ENCODE measurements at places on chromosomes 16 and 17.

- DNase-seq, result no peak
Measured at GRCh38 chr17:58020401-58020800, 13.4 kb upstream of the SRSF1 start.

DNA sequence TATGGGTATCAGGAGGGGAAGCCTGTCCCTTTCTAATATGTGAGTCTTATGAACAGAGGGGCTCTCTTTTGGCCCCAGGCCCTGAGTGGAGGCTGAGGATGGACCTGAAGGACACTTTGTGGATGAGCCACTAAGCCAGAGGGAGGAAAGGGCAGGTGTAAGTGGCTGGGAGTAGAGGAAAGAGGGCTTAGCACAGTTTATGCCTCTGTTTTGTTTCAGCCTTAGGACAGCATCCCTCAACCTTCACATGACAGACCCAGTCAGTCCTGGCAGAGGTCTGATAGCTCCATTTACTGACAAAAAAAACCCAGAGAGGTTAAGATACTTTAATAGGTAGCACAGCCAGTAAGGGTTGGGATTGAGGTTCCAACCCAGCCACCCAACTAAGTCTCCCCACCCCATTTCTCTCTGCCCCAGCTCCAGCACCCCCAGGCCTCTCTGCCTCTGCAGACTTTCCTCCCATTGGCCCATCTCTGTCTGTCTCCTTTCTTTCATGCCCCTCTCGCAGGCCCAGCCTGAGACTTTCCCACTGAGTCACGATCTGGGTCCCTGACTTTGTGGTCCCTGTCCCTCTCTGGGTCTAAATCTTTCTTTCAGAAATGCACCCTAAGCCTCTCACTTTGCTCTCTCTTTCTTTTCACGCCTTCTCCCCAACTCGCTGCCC is 4.7 kb upstream of the TBX21 start:
- DNase-seq, result no peak

DNA sequence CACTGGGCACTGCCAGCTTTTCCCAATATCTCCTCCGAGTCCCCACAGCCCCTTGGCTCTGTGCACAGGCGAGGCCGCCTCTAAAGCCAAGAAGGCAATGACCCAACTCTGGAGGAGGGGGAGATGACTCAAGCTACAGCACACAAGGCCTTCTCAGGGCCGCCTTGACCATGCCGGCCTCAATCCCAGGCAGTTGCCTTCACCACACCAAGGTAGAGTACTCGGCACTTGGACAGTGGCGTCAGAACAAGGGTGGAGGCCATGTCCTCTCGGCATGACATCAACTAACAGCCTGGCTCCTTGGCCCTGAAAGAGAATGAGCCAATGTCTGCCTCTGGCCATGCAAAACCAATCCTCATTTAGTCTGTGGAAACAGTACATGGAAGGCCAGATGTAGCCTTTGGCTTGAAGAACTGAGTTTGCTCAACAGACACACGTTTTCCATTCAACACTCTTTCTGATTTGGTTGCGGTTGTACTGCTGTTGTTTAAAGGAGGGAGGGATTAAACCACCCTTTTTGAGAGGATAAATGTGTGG is 139.6 kb downstream of the XYLT1 start:
- DNase-seq, result no peak

DNA sequence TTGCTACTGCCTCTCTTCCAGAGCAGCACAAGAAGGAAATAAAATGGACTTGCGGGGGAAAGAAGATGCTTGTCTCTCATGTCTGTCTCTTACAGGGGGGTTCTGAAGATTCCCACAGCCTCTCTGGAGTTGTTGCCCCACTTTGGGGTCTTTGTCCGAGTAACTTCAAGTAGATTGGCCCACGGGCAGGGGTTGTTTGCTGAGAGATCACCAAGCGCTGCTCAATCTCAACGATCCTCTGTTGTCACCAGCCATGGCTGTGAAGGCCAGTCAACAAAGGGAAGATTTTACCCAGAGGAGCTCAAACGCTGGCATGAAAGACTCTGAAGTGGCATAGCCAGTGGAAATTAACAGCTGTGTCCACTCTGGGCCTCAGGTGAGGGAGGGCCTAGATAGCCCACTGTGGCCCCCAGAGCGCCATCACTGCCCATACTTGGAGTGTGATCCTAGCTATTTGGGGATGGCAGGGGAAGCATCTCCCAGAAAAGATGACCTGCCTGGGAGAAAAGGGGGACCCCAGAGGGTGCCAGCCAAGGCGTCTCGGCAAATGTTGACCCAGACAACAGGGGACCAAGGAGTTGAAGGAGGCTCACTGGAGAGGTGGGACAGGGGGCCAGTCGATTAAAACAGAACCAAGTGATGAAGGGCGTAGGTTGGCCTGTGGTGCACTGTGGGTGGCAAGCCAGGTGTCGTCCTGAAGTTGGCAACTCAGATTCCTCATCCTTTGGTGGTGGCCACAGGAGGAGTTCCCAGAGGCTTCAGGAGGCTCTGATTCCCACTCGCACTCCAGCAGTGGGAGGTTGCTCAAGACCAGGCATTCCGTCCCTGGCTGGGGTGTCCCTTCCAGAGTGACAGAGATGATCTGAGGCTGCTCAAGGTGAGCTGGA is 28.0 kb downstream of the SLC13A5 start:
- no peak for DNase-seq

DNA sequence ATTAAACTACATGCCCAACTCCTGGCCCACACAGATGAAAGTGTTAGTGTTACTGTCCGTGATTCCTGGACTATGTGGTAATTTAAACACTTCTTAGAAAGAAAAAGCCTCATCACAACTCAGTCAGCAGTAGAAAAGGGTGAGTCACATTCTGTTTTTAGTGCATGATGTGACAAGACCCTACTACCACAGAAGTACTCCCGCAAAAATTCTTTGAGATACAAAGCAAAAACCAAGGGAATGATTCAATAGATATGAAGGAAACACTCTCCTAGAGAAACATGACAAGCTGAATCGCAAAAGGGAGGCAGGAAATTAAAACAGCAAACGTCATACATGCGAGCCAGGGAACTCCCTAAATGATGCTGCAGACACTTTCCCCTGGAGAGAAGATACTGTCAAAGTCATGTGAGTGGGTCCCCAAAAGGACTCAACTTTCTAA is 14.4 kb downstream of the SNN start:
- DNase-seq, result no peak

DNA sequence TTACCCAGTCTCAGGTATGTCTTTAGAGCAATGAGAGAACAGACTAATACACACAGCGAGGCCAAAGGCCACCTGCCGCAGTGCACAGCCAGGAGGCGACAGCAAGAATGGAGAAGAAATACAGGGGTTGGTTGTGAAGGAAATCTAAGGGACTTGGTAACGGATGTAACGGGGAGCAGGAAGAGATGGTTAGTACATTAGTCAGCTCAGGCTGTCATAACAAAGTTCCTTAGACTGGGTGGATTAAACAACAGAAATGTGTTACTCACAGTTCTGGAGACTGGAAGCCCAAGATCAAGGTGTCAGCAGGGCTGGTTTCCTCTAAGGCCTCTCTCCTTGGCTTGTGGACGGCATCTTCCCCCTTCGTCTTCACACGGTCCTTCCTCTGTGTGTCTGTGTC is 47.1 kb downstream of the TVP23C start:
- no peak for DNase-seq

DNA sequence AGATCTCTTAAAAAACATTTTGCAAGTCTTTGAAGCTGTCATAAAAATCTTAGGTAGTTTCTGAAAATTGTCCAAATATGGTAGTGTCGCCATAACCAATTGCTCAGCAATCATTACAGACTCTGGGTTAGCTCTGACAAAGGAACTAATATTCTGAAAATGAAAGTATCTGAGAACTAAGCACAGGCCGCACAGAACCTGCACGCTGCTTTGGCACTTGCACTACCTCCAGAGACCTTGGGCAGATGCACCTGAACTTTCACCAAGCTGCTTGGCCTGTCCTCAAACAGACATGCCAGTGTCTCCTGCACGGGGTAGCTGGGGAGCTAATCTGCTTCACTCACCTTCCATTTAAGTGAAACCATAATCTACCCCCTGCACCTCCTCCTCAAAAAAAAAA is 317.0 kb downstream of the MAF start:
- no peak for DNase-seq

DNA sequence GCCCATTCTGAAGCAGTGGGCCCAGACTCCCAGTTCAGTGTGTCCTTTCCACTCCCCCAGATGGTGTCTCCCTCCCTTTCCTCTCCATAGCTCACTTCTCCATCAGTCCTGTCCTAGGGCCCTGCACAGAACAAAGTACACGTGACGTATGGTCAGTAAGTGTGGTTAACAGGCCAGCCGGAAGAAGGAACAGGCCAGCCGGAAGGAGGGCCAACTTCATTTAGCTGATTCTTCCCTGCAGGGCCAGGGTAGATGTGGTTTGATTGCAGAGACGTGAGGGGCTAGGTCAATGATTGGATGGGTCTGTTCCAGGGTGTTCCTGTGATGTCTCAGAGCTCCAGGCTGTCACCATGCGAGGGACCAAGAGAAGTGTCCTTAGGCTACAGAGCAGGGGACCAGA is 28.9 kb upstream of the SPPL2C start:
- DNase-seq, result no peak

DNA sequence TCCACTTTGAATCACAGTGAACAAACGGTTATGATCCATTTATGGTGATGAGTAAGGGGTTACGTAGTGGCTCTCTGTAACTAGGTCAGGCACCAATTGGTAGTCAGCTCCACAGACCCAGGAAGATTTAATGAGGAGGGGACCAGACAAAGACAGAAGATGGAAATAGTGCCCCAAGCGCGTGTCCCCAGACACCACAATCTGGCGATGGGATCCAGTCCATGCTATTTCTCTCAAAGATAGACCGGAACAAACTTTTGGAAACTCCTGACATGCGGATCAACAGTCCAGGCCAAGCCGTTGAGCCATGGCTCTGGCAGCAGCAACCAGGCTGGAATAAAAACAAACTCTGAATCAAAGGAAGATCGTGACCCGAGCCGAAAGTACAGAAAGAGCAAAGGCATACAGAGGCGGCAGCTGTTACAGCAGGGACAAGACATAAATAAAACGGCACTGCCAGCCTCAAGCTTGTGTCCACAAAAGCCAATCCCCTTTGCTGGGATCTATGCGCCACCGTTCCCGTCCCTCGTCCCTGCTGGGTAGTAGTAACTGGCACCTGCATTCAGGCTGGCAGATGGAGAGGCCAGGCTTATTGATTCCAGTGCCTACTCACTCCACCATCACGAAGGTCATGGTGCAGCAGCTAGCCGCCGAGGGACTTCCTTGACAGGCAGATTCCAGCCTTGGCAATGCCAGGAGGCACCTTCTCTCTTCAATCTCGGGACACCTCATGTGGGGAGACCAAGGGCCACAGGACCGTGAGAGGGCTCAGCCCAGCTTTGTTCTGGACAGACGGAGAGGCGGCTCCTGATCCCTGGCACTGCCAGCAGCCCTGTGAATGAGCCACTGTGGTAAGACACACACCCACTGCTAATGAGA is 50.2 kb downstream of the CDH11 start:
- DNase-seq, result no peak

DNA sequence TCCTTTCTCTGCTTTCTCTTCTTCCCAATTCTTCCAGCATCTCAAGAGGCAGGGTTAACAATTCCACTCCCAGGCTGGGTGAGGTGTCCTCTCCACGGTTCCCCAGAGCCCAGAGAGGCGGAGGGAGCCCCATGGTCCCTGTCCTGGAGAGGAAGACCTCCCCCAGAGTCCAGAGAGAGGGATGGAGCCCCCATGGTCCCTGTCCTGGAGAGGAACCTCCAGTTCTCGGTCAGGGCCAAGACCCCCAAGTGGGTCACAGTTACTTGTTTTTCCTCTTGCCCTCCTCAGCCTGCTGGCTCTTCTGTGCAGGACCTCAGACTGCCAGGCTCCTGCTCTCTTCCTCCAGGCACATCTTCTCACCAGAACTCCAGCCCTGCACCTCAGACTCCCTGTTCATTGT is 135.2 kb downstream of the RPTOR start:
- DNase-seq, result no peak

DNA sequence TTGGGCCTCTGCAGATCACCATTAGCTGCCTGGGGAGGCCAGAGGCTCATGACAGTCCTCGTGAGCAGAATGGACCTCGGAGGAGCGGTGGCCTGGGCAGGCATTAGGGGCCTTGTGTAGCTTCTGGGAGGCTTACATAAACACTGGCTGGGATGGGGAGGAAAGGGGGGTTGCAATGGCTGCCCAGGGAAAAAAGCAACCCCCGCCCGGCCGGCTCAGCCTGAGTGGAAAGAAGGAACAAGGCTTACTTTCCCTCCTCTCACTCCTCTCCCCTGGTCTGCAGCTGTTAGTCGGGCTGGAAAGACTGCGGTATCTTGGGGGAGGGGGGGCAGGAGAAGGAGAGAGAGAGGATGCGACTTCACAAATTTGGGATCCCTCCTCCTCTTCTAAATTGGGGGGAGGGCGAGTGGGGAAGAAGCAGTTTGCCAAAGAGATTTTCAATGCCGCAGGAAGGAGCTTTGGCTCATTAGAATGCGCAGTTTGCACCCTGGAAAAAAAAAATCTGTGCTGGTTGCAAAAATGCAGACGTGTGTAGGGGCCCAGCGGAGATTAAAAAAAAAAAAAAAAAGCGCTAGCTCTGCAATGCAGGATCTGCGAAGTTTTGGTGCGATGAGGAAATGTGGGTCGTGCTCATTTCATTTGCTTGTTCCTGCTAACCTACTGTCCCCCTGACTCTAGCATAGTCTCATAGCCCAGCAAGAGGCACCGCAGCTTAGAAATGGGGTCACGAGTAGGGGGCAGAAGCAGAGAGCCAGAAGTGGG is 6.6 kb upstream of the NR1D1 start:
- no peak for DNase-seq

GRCh38 chr17:52128721-52129120 is 29.8 kb downstream of the CA10 start:
- DNase-seq, result no peak

- DNase-seq, result no peak
Measured at GRCh38 chr16:69169051-69169450, 17.9 kb upstream of the SNTB2 start.

- DNase-seq, result no peak
Measured at GRCh38 chr16:70589998-70590471, 56.3 kb upstream of the IL34 start.

GRCh38 chr17:28643983-28644786 is 773 bp downstream of the BLTP2 start:
- no peak for DNase-seq

DNA sequence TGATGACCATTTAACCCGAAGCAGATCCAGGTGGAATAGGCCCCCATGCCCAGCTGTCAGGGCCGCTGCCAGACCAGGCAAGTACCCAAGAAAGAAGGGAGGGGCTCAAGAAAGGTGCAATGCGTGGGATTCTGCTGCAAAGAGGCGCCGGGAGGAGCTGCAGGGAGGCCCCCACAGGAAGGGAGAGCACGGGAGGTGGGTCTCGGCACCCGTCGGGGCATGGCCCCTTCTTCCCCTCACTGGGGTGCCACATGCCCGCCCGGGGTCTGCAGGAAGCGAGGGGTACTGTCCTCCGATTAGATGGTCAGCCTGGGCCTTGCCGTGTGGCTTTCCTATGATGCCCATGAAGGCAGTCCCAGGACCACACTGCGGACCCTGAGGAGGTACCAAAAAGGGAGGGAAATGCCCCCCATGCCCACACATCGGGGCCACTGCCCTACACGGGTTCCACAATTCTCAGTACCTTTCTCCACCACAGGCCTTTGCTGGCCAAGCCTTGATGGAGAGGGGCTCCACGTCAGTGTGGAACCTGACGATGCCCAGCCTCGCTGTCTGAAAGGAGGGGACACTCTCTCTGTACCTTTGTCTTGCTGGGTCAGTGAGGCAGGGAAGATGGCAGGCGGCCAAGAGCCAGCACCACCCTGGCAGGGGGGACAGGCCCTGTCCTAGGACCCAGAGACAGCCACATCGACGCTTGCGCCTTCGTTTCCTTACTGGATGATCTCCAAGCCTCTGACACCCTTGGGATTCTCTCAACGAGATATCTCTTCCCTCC is 45.5 kb upstream of the DNAH17 start:
- no peak for DNase-seq
